ENCODE measurements at places on chromosomes 7 and 10. TPM values are rescaled to one million over a fixed set of nuclear protein-coding genes. Genes with fewer than 3 reads are reported as not detected.

DNA sequence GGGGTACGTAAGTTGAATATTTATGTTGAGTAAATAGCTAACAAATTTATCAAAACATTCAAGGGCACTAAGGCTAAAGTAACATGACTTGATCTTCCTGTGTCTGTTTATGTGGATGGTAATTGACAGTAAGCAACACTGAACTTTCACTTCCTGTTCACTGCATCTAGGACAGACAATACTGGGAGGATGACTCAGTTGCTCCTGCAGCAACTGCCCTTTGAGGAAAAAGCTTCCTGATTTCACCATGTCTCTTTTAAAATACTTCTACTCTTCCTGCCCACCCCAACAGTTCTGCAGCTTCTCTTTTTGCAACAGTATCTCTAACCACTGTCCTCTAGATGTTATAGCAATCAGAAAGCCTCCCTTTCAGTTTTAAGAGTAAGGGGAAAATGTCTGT, 76.6 kb upstream of the HGF start:
- no peak for DNase-seq

DNA sequence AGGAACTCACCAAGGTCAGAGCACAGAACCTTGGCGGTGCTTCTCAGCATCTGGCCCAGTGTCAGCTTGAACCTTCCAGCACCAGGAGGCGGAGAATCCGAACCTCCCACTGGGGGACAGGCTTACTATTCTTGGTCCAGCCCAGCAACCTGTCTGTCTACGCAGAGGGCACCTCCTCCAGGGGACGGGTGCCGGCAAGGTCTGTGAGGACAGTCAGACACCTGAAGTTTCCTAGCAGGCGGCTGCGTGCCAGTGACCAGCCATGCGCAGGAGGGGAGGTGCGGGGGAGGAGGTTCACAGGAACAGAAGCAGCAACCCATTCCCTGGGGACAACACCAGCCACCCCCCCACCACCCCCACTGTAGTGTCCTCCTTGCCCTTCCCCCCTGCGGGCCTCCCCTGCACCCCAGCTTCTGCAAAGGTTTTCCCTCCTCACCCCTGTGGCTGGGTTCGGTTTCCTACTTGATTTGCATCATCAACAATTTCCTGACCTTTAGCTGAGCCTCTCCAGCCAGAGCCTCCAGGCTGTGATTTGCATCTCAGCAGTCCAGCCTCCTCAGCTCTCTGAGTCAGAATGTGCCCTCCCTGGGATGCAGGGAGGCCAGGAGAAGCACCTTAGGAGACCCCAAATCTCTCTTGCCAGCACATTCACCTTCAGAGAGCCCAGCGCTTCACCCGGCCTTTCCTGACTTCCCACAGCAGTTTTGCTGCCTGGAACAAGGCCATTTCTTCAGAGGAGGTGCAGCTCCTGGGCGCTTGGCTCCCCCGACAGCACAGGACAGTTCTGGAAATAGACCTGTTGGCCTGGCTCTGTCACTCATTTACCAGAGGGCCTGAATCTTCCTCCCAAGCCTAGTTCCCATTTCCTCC, 107.5 kb upstream of the NPS start:
- no peak for DNase-seq

DNA sequence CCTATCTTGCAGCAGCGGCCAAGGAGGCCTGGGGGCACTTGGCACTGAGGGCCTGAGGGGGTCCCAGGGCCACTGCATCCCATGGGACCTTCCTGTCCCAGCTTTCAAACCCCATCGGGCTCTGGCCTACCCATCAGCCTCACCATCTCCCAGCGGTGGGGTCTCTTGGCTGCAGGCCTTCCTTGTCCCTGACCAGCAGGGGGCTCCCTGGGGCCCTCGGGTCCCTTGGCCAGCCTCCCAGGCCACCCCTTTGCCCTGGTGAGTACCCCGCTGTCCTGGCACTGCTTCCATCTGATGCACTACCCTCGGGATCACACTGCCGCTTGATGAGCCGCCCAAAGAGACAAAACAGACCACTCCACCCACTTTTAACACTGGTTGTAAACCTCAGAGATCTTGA, 43.5 kb downstream of the YKT6 start:
- no peak for DNase-seq

DNA sequence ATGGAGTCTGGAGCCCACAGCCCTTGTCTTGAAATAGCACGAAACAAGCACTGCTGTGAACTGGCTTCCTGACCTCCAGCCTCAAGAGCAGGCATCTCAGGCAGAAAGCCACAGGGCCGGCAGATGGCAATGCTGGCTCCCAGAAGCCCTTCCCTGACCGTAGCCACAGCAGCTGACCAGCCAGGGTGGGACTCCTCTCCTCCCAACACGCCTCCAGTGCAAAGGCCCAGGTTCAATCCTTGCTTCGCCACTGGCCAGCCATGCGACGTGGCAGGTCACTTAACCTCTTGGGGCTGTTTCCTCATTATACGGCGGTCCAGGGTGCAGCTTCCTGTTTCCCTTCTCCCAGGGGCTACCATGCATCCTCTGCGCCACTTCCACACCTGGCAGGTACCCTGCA, 12.8 kb downstream of the PRKAG2 start:
- no peak for DNase-seq

- no peak for DNase-seq
Measured at GRCh38 chr7:84688671-84689070, 494.1 kb upstream of the SEMA3A start.

DNA sequence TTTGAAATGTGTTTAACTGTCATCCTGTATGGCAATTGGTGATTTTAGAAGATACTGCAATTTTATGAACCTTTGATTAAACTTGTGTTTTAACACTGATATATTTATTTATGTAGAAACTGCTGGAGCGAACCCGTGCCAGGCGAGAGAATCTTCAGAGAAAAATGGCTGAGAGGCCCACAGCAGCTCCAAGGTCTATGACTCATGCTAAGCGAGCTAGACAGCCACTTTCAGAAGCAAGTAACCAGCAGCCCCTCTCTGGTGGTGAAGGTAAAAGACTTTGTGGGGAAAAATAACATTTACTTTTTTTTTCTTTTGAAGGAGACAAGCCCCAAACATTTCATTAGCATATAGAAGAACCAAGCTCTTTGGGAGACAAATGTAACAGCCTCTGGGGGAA, 6.5 kb downstream of the ANLN start:
- no peak for DNase-seq

DNA sequence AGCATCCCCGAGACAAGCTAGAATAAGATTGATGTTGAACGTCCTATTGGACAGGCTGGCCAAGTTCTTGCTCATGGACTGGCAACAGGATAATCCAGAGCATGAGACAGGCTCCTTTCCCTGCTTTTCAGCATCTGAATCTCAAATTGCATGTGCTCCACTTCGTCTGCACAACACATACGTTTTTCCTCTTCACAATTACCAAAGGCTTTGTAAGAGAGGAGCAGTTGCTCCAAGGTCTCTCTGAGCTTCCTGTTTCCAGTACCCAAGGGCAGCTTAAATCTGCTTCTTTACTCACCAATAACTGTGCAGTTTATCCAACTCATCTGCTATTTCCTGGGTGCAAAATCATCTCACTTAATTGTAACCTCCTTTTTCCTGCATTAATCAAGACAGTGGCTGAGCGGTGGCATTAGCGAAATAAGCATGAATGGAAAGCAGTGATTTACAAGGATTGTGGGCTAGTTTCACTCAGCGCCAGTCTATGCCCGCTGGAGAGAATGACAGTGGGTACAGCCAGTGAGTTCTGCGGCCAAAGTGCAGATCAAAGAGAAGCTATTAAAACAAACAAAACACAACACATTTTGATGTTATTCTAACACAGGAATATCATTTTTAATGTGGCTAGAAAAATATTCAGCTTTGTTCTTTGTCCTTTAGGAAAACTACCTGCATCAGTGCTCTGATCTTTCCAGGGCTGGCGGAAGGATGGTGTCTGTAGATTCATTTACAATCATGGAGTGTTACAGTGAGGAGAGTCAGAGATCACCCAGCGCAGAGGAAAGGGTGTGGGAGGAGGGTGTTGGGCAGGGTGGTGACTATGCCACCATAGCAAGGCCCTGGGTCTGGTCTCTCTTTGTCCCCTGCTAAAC, 79.8 kb downstream of the CHN2 start:
- DNase-seq, result no peak

GRCh38 chr10:87541114-87541513, 36.4 kb downstream of the MINPP1 start:
- no peak for DNase-seq

- no peak for DNase-seq
Measured at GRCh38 chr10:44911081-44911540, at the start of gene TMEM72. Gene TMEM72, plus strand, starts transcription at chr10:44911337. Its CDS starts 176 bp downstream, at chr10:44911513.

GRCh38 chr7:122597277-122597676, 101.6 kb downstream of the RNF133 start:
- no peak for DNase-seq

DNA sequence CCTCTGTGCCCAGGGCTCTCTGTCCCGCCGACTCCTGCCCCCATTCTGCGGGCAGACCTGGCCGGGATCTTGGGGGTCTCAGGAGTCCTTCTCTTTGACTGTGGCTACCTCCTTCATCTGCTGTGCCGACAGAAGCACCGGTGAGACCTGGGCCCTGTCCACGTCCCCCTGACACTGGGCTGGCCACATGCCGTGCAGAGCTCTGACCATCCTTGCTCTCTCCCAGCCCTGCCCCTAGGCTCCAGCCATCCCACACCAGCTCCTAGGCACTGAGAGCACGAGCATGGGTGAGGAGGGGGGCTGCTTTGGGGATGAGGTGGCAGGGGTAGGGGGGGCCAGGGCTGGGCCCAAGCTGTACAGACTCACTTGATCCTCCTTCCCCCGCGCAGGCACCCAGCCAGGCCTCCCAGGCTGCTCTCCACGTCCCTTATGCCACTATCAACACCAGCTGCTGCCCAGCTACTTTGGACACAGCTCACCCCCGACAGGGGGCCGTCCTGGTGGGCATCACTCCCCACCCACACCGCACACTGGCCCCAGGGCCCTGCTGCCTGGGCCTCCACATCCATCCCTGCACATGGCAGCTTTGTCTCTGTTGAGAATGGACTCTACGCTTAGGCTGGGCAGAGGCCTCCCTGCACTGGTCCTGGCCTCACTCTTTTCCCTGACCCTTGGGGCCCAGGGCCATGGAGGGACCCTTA, 4.8 kb upstream of the PILRB start:
- no peak for DNase-seq

DNA sequence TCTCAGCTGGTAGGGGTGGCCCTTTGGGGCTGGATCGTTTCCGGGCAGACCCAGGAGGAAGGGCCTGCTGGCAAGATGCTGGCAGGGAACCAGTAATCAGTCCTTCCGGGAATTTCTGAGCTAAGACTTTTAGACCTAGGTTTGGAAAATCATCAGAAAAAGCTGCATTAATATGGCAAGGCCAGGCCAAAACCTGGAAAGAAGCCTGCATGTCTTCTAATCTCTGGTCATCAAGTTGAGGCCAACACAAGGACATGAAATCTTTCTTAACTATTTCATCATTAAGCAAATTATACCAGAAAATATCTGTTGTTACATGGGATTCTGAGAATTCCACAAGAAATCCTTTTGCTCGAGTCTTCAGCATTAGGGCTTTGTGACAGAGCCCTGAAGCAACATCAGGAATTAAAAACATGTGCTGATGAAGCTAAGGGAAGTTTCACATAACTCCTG, 19.9 kb downstream of the CPA1 start:
- DNase-seq, result no peak

DNA sequence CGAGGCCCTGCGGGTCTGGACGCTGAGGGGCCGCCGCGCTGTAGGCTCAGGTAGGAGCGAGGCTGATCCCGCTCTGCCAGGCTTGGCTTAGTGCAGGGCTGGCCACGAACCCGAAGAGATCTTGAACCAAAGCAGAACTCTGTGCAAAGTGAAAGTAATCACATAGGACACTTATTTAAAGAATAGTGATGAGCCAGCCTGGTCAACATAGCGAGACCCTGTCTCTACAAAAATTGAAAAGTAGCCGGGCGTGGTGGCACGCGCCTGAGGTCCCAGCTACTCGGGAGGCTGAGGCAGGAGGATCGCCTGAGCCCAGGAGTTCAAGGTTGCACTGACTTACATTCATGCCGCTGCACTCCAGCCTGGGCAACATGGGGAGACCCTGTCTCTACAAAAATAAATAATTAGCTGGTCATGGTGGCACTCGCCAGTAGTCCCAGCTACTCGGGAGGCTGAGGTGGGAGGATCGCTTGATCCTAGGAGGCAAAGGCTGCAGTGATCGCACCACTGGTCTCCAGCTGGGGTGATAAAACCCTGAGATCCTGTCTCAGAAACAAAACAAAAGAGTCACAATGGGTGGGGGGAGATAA, 541 bp downstream of the ZSCAN25 start:
- DNase-seq, result no peak

C10orf67 gene
- total RNA-seq, result 0.36 TPM

CALHM3 gene
- total RNA-seq, result not detected

AKR1C4 gene
- not detected for total RNA-seq
